Breast epithelium (tissue), 4 donors: ENCODE measurements at places on chromosomes 4 and X. TPM values are rescaled to one million over a fixed set of nuclear protein-coding genes. Genes with fewer than 3 reads are reported as not detected.

GRCh38 chr4:153233761-153234371 is 29.6 kb downstream of the TRIM2 start:
- no peak for DNase-seq
- no peak overlapping the region for H3K4me3 ChIP-seq
- H3K36me3 ChIP-seq: no peaks in the 10 kb centered on the region
- peaks cover 4% of the 10 kb centered on the region for H3K4me1 ChIP-seq
- peak overlapping the region; percentile 8 for H3K27ac ChIP-seq

DNA sequence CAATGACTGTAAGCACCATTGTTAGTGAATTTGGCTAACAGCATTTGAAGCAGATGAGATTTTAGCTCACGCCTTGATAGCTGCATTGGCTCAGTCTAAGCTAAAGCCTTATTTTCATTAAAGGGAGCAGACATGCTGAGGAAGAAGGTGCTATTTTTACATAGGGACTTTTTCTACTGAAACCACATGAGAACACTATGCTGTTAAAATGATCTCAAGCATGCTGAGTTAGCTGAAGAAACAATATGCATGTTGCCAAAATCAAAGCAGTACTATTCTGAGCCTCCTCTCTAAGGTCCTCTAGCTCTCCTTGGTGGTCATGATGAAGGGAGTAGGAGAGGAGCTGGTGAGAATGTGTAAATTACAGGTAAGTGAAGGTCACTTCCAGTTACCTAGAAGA is 134.4 kb upstream of the JADE1 start:
- no peaks in the 10 kb centered on the region for H3K27me3 ChIP-seq
- no peak for DNase-seq
- no peak overlapping the region for H3K27ac ChIP-seq

- peaks cover 24% of the 10 kb centered on the region for H3K27me3 ChIP-seq
- DNase-seq: no peak
- H3K27ac ChIP-seq: no peak overlapping the region
- H3K4me3 ChIP-seq: no peak overlapping the region
Observed at GRCh38 chrX:10851809-10852208, 231.4 kb upstream of the MID1 start.

GRCh38 chr4:8746523-8747466 is 124.8 kb downstream of the HMX1 start:
- H3K36me3 ChIP-seq: no peaks in the 10 kb centered on the region
- H3K4me1 ChIP-seq: no peaks in the 10 kb centered on the region
- DNase-seq: no peak
- no peaks in the 10 kb centered on the region for H3K27me3 ChIP-seq
- no peak overlapping the region for H3K4me3 ChIP-seq

- no peak overlapping the region for H3K27ac ChIP-seq
- no peak for DNase-seq
- no peaks in the 10 kb centered on the region for H3K27me3 ChIP-seq
- H3K4me3 ChIP-seq: no peak overlapping the region
- H3K36me3 ChIP-seq: no peaks in the 10 kb centered on the region
Observed at GRCh38 chr4:89535251-89535650, 227.7 kb upstream of the GPRIN3 start.

- no peaks in the 10 kb centered on the region for H3K27me3 ChIP-seq
- H3K4me1 ChIP-seq: no peaks in the 10 kb centered on the region
- no peaks in the 10 kb centered on the region for H3K36me3 ChIP-seq
- DNase-seq: no peak
- no peak overlapping the region for H3K4me3 ChIP-seq
- no peak overlapping the region for H3K27ac ChIP-seq
Observed at GRCh38 chr4:112418092-112418491, 97.9 kb downstream of the NEUROG2 start.

- DNase-seq: no peak
- no peaks in the 10 kb centered on the region for H3K36me3 ChIP-seq
- no peaks in the 10 kb centered on the region for H3K27me3 ChIP-seq
- no peak overlapping the region for H3K27ac ChIP-seq
- H3K4me1 ChIP-seq: no peaks in the 10 kb centered on the region
Observed at GRCh38 chr4:83272900-83273299, 11.7 kb downstream of the COQ2 start.

DNA sequence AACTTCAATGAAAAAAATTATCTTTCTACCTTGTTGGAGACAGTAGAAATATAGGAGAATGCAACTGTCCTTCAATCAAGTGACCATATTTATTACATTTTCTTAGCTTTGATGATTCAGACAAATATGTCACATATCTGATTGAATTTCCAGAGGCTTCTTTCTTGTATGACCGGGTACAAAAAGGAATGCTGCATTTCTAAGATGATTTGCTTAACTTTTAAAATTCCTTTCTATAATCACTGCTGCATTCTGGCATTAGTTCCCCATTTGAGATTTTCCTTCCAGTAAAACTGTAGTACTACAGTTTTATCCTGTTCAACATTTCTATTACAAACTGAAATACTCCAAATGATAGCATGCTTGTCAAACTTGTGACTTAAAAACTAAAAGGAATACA is 5.2 kb downstream of the MFSD8 start:
- no peaks in the 10 kb centered on the region for H3K27me3 ChIP-seq
- H3K27ac ChIP-seq: no peak overlapping the region
- no peak overlapping the region for H3K4me3 ChIP-seq
- no peaks in the 10 kb centered on the region for H3K36me3 ChIP-seq
- DNase-seq: no peak
- H3K4me1 ChIP-seq: no peaks in the 10 kb centered on the region

- no peak for DNase-seq
- no peaks in the 10 kb centered on the region for H3K4me1 ChIP-seq
- H3K36me3 ChIP-seq: no peaks in the 10 kb centered on the region
- no peak overlapping the region for H3K27ac ChIP-seq
- H3K27me3 ChIP-seq: no peaks in the 10 kb centered on the region
Observed at GRCh38 chr4:165355900-165356300, 22.9 kb upstream of the CPE start.

- peaks cover 8% of the 10 kb centered on the region for H3K36me3 ChIP-seq
- no peak overlapping the region for H3K4me3 ChIP-seq
- H3K27ac ChIP-seq: no peak overlapping the region
Observed at GRCh38 chr4:8385106-8385505, 55.4 kb downstream of the ACOX3 start.

DNA sequence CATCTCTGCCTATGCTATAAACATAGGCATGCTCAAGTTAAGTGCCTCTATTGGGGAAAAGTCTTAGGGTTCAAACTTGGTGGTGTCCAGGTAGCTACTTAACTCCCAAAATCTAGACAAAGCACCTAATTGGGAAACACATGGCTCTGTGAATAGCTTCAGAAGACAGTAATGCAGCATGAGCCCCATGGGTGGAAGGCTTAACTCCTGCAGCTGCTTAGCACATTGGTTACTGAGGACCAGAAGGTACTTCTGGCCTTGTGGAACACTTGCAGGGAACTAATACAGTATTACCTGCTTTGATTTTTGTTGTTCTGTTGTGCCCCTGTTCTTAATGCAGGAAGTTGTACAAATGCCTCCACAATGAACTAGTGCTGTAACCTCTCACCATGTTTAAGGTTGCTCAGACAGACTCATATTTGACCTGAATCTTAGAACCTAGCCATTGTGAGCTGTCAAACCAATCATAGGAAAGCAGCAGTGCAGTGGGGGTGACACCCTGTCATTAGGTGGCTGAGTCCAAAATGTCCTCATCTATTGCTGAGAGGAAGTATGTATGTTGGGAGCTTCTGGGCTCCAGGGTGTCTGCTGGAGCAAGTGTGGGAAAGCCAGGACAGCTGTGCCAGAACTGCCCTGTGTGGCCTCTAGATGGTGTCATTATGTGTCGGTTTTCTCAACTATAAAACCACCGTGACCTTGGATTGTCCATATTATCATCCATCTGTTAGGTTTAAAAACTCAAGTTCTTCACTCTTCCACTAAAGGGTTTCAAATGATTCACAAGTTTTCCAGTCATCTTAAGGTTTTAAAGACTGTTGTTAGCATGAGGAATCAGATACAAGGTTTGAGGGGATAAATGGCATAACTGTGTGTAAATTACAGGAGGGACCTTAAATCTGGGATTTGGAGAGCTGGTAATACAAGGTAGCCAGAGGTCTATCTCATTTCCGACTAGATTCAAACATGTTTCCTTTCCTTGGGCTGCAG is 69.9 kb upstream of the WDR1 start:
- no peaks in the 10 kb centered on the region for H3K36me3 ChIP-seq
- H3K4me1 ChIP-seq: no peaks in the 10 kb centered on the region
- DNase-seq: no peak
- H3K4me3 ChIP-seq: no peak overlapping the region
- H3K27ac ChIP-seq: no peak overlapping the region

DNA sequence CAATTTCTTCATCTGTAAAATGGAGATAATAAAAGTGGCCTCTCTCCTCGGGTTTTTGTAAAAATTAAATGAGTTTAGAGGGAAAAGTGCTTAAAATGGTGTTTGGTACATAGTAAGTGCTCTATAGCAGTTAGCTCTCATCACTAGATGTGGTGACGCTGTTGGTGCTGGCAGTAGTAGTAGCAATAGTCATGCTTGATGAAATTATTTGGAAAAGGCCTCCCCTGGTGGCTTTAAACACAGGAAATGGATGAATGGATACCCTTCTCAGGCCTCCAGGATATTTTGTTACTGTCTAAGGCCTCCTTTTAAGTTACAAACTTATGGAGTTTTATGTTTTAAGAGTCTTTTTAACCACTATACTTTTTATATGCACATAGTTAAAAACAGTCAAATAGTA is 142.9 kb downstream of the CBR4 start:
- no peak overlapping the region for H3K4me3 ChIP-seq
- H3K4me1 ChIP-seq: no peaks in the 10 kb centered on the region
- no peak for DNase-seq
- no peak overlapping the region for H3K27ac ChIP-seq
- no peaks in the 10 kb centered on the region for H3K36me3 ChIP-seq

- no peak for DNase-seq
- H3K4me3 ChIP-seq: no peak overlapping the region
- no peaks in the 10 kb centered on the region for H3K4me1 ChIP-seq
- H3K27ac ChIP-seq: no peak overlapping the region
- H3K27me3 ChIP-seq: no peaks in the 10 kb centered on the region
Observed at GRCh38 chrX:45668686-45669443, 468.2 kb upstream of the DIPK2B start.

- H3K4me3 ChIP-seq: no peak overlapping the region
- H3K36me3 ChIP-seq: no peaks in the 10 kb centered on the region
- H3K4me1 ChIP-seq: no peaks in the 10 kb centered on the region
- peaks cover 10% of the 10 kb centered on the region for H3K27me3 ChIP-seq
- H3K27ac ChIP-seq: no peak overlapping the region
Observed at GRCh38 chrX:32480019-32480418, 731.3 kb downstream of the DMD start.

- H3K4me1 ChIP-seq: no peaks in the 10 kb centered on the region
- H3K27ac ChIP-seq: no peak overlapping the region
- DNase-seq: no peak
- H3K36me3 ChIP-seq: no peaks in the 10 kb centered on the region
- peaks cover 45% of the 10 kb centered on the region for H3K27me3 ChIP-seq
- no peak overlapping the region for H3K4me3 ChIP-seq
Observed at GRCh38 chrX:132169554-132169953, 41.7 kb upstream of the FRMD7 start.

DNA sequence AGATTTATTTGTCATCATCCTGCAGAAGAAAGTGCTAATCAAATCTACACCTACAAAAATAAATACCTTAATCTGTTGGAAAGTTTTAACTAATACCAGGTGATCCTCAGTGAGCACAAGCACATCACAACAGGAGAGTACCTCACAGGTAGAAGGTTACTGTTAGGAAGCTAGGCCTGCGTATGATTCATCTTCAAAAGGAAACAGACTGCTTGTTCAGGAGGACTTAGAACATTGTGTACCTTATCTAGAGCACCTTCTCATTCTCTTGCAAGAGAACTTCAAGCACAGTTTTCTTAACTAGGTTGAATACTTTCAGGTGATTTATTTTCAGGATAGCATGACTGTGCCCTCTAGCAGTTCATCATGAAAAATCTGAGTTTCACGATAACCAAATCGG is 54.2 kb downstream of the MND1 start:
- no peak overlapping the region for H3K4me3 ChIP-seq
- H3K27me3 ChIP-seq: no peaks in the 10 kb centered on the region
- H3K4me1 ChIP-seq: no peaks in the 10 kb centered on the region
- no peak overlapping the region for H3K27ac ChIP-seq
- H3K36me3 ChIP-seq: no peaks in the 10 kb centered on the region
- no peak for DNase-seq

- H3K4me3 ChIP-seq: no peak overlapping the region
- H3K4me1 ChIP-seq: no peaks in the 10 kb centered on the region
- H3K36me3 ChIP-seq: no peaks in the 10 kb centered on the region
- H3K27ac ChIP-seq: no peak overlapping the region
- no peaks in the 10 kb centered on the region for H3K27me3 ChIP-seq
- DNase-seq: no peak
Observed at GRCh38 chr4:123896446-123897071, 500.0 kb downstream of the SPRY1 start.

DNA sequence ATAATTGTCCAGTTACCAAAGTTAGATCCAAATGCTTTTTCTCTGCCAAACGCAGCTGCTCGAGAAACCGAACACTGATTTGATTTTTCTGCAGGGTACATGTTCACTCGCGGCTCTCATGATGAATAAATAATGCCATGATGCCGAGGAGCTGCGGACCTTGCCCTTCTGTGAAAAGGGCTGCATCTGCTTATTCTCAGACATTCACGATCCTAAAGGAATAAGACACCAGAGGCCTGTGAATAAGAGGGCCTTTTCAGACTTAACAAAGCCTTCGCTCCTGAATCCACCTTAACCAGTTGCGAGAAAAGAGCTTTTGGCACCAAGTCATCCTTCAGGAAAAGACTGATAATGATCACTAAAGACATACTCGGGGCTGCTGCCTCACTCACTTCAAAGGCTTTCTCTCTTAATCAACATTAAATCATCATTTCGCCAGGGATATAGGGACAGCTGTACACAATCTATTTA is 147.5 kb downstream of the FBXO8 start:
- H3K4me3 ChIP-seq: peak overlapping the region; percentile 50
- no peaks in the 10 kb centered on the region for H3K27me3 ChIP-seq
- H3K27ac ChIP-seq: peak overlapping the region; percentile 14
- no peak for DNase-seq
- no peaks in the 10 kb centered on the region for H3K36me3 ChIP-seq

- no peaks in the 10 kb centered on the region for H3K36me3 ChIP-seq
- no peaks in the 10 kb centered on the region for H3K4me1 ChIP-seq
- peaks cover 82% of the 10 kb centered on the region for H3K27me3 ChIP-seq
- no peak overlapping the region for H3K4me3 ChIP-seq
- no peak overlapping the region for H3K27ac ChIP-seq
- no peak for DNase-seq
Observed at GRCh38 chrX:69127466-69127865, 37.8 kb downstream of the PJA1 start.

DNA sequence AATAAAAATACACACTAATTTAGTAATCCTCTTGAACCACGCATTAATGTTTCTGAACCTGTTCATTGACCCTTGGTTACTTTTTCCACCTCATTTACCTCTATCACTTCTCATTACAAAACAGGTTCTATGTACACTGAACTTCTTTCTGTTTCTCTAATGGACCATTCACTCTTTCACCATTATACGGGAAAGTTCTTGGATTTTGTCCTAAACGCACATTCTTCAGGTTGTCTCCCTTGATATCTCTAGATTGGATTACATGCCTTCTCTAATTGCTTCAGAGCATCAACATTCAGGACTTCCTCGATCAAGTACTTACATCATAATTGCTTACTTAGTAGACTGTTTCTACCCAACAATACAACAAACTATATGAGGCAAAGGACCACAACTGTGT is 359.4 kb upstream of the FSTL5 start:
- DNase-seq: no peak
- H3K27ac ChIP-seq: no peak overlapping the region
- no peaks in the 10 kb centered on the region for H3K36me3 ChIP-seq
- no peak overlapping the region for H3K4me3 ChIP-seq
- no peaks in the 10 kb centered on the region for H3K4me1 ChIP-seq

Gene TEX11
- not detected for total RNA-seq

Gene APELA
- total RNA-seq: not detected

Gene RHOXF2
- not detected for total RNA-seq

Gene WAS
- 2.3 TPM for total RNA-seq

Gene RASSF6
- total RNA-seq: not detected

Gene UPF3B
- total RNA-seq: 7.5 TPM
